ENCODE measurements at places on chromosomes 4 and X.

DNA sequence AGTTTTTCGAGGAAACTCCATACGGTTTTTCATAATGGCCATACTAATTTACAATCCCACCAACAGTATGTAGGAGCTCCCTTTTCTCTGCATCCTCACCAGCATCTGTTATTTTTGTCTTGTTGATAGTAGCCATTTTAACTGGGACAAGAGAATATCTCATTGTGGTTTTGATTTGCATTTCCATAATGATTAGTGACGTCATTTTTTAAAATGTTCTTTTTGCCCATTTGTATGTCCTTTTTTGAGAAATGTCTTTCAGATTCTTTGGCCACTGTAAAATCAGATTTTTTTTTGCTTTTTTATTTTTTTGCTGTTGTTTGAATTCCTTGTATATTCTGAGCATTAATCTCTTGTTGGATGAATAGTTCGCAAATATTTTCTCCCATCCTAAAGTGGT lies 243.9 kb downstream of the TRIML1 start:
- no peak for DNase-seq

- DNase-seq = no peak
These were observed 228.0 kb downstream of the PALLD start for GRCh38 chr4:168724686-168725411.

DNA sequence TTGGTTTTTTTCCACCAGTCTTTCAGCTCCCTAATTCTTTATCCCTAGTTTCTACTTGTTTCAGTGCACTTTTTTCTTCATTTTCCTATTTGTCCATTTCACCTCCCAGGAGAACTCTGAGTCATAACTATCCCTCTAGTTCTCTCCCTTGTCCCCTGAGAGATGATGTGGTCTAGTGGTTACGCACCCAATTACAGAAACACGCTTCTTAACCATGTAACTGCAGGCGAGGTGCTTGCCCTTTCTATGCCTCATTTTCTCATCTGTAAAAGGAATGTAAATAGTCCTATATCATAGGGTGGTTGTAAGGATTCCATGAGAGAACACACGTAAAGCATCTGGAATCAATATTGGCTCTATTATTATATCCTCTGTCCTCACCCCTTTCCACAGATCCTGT lies 8.8 kb upstream of the GRPR start:
- DNase-seq = no peak

DNA sequence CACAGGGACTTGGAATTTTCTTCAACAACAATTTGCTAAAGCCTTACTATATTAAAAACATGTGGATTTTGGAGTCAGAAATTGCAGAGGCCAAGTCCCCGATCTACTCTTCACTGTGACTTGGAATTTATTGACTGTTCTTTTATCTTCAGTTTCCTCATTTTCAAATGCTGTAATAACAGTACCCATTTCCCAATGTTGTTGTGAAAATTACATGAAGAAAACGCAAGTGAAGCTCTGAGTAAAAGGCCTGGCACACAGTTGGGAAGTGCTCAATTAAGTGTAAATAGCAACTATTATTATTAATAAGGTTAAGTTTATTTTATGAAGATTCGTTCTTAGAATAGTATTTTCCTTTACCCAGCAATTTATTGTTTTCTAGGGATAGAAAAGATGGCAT lies 15.7 kb downstream of the STBD1 start:
- no peak for DNase-seq

DNA sequence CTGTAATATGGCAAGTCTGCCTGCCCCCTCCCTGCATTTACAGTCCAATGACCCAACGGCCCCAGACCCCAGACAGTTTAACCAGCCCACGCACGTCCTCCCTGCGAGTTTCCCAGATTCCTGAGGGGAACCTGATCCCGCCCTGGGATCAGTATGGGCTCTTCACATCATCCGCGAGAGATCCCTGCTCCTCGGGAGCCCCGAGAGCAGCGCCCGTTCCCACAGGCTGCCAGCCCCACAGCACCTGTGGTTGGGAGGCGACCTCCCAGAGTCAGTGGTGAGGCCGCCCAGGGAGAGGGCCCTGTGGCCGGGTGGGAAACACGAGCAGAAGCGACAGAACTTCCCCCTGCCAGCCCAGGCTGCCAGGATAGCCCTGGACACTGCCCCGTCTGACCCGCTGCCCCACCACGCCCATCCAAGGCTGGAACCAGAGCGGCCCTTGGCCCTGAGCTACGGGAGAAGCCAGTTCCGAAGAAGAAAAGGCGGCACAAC lies 32.8 kb downstream of the TSC22D3 start:
- no peak for DNase-seq

DNA sequence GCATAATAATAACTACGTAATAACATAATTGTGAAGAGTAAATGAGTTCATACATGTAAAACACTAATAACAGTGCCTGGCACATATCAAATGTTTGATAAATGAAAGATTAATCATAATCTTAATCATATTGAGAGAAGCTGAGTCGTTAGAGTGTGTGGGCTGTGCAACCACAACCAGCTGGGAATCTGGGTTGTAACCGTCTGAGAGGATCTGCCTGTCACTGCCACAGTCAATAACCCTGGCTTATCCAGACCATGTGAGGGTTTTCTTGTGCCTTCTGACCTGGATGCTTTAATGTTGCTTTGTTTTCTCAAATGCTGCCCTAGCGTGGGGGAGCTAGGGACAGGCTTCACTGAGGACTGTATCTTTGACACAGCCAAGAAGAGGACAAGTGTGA lies 73.9 kb downstream of the TRPC5 start:
- DNase-seq = no peak

DNA sequence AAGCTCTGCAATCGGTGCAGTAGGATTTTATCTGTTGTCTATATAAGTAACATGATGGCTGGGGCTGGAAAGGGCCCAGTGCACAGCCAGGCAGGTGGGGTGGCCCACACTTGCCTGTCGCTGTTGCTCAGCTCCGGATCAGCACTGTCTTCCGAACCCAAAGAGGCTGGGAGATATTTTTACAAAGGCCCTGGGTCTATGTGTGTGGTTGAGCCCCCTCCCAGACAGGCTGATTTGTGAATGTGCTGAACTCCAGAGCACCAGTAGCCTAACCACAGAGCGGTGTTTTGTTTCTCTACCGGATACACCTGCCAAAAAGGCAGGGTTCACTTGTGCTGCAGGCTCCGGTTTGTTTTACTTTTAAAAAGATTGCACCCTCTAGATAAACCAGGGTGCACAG lies 33.5 kb upstream of the CHRNA9 start:
- DNase-seq = no peak

DNA sequence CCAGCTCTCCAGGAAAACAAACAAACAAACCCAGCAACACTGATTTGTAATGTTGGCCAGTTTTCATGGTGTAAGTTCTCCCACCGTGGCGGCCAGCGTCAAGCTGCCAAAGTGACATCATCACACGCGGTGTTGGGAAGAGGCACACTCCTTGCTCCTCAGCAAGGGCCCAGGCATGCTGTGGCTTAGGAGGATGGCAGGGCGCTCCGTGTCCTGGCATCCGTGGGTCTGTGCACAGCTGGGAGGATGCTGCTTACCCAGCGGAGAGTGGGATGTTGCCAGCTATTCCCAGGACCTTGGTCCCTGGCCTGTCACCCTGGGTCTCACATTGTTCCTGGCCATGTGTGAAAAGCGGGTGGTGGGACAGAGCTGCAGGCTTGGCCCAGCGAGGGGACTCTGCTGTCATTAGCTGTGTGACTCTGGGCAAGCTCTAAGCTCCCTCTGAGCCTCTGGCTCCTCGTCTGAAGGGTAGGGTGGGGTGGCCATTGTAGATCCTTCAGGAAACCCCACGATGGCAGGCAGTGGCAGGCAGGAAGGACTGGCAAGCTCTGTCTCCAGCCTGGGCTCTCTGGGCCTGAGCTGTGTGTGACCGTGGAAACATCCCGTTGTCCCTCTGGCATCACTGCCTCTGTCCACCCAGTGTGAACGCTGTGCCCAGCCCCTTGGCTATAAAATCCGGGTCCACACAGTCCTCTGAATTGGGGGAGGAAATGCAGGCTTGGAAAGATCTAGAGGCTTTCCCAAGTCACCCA lies 10.8 kb downstream of the PSAPL1 start:
- no peak for DNase-seq

GRCh38 chr4:153022241-153022715 lies 86.2 kb downstream of the FHDC1 start:
- DNase-seq = no peak
